ENCODE measurements at places on chromosomes 4 and X.

- no peak for DNase-seq
These were observed 2412.8 kb downstream of the ARAP2 start for GRCh38 chr4:33831442-33832066.

GRCh38 chrX:74231625-74232024, 72.4 kb upstream of the ZCCHC13 start:
- no peak for DNase-seq

DNA sequence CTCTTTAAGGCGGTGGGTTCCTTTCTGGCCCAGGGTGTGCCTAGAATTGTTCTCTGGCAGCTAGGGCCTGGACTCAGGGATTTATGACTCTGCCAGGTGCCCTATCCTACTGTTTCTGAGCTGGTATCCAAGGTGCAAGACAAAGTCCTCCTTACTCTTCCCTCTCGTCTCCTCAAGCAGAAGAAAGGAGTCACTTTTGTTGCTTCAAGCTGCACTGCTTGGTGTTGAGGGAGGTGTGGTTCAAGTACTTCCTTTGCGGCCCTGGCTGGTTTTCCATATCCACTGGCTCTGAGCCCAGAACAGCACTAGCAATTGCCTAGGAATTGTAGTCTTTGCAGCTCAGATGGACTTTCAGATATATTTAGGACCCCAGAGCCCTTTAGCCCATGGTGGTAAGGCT, 39.3 kb downstream of the RTL3 start:
- no peak for DNase-seq

GRCh38 chr4:189940178-189941004, at the start of gene FRG1:
Gene FRG1 (plus strand): TSS chr4:189940872. CDS start chr4:189941010, 138 bp downstream.
- peak; percentile 96 for DNase-seq

- no peak for DNase-seq
These were observed 3.6 kb downstream of the NEIL3 start for GRCh38 chr4:177313263-177313662.

- no peak for DNase-seq
These were observed 121.1 kb upstream of the ATP6AP2 start for GRCh38 chrX:40459571-40460158.

DNA sequence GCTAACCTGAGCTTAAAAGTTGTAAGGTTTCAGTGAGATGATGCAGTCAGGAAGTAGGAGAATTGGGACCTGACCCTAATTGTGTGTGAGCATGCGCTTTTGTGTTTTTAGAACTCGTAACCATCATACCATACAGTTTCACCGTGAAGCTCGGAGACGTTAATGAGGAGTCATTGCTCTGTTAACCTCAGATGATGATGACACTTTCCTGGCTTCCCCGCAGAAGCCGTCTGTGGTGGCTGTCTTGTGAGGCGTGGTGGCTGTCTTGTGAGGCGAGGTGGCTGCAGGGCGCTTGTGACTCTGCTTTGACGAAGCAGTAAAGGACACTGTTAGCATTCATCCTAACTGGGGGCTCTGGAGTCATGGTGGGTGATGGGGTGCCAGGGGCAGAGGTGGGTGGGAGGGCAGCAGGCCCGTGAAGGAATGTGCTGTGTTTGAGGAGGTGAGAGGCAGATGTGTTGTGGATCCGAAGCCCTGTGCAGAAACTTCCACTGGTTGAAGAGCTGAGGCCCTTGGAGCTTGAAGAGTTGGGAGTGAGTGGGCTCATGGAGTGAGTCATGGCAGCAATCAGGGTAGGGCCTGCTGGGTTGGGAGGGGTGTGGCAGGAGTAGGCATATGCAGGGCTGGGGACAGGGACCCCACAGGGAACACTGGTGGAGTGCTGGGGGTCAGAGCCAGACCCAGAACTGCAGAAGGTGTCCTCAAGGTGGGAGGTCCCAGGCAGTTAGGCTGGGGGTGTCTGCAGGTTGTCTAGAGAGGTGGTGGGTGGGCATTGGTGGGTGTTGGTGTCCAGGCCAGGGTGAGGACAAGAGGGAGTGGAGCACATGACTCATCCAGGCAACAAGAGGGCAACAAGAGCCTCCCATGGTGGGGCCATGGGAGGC, 57.4 kb downstream of the NSD2 start:
- no peak for DNase-seq

DNA sequence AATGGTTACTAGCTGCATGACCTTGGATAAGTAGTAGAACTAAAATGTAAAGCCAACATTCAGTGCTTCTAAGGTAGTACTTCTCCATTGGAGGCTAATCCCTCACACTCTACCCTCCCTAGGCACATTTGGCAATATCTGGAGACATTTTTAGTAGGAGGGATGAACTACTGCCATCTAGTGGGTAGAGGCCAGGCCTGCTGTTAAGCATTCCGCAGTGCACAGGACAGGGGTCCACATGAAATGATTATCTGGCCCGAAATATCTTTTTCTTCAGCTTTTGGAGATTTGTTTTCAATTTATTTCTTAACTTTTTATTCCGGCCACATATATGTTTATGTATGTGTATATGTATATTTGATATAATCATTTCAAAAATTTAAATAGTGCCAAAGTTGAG, 36.0 kb upstream of the SPANXC start:
- DNase-seq: no peak

GRCh38 chr4:140296335-140297220, 76.9 kb upstream of the SCOC start:
- DNase-seq: no peak

DNA sequence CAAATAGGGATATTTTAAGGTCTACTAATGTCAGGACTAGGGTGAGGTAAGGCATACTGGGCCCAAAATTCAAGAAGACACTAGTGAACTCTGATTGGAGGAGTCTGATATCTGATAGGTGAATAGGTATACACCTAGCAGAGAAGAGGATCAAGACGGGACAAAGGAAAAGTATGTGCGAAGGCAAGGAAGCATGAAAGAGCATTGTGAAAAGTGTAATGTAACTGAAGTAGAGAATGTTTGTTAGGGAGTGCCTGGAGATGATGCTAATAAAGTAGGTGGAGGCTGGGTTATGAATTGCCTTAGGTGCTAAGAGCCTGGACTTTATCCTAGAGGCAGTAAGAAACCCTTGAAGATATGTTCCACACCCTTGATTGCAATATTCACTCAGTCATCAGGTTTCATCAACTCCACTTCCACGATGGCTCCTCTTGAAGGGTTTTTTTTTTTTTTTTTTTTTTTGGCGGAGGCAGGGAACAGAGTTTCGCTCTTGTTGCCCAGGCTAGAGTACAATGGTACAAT, 49.9 kb upstream of the XIAP start:
- no peak for DNase-seq

- no peak for DNase-seq
These were observed 31.6 kb upstream of the NAP1L5 start for GRCh38 chr4:88729146-88729760.

DNA sequence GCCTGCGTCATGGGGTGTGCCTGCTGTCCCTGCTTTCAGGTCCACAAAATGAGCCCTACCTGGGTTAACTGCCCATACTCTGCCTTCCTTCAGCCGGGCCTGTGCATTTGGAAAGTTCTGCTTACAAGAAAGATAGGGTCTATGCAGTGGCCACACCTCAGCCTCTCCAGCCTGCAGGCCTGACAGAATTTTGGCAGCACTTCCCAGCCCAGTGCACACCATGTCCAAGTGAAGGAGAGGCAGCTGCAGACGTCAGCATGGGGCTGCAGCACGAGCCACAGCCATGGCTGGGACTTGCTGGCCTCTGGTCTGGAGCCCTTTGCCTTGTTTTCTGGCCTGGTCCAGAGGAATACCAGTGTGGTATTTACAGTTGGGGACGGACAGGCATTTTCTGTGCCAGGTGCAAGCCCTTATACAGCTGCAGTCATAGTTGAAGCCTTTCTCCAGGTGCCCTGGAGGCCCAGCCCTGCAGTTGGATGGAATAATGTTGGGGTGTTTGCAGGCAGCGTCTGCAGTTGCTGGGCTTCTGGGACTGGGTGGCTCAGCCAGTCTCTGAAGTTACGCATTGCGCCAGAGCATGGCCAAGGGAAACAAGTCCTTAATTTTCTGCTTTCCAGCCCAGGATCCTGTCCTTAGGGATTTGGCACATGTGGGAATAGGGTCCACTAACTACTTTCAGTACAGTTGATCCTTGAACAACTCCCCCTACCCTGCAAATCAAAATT, 26.2 kb downstream of the JADE1 start:
- no peak for DNase-seq

DNA sequence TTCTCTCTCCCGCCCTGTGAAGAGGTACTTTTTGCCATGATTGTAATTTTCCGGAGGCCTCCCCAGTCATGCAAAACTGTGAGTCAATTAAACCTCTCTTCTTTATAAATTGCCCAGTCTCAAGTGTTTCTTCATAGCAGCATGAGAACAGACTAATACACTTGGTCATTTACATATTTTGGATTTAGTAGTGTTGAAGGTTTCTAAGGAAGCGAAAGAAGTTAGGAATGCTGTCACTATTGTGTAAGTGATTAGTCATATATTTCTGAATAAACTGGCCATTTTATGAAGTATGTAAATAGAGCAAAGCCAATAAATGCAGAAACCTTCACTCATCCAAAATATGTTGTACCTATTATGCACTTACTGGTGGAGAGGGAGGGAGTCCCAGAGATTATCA, 34.4 kb upstream of the GK2 start:
- no peak for DNase-seq

GRCh38 chrX:108584617-108585211, 145.1 kb downstream of the COL4A5 start:
- no peak for DNase-seq

DNA sequence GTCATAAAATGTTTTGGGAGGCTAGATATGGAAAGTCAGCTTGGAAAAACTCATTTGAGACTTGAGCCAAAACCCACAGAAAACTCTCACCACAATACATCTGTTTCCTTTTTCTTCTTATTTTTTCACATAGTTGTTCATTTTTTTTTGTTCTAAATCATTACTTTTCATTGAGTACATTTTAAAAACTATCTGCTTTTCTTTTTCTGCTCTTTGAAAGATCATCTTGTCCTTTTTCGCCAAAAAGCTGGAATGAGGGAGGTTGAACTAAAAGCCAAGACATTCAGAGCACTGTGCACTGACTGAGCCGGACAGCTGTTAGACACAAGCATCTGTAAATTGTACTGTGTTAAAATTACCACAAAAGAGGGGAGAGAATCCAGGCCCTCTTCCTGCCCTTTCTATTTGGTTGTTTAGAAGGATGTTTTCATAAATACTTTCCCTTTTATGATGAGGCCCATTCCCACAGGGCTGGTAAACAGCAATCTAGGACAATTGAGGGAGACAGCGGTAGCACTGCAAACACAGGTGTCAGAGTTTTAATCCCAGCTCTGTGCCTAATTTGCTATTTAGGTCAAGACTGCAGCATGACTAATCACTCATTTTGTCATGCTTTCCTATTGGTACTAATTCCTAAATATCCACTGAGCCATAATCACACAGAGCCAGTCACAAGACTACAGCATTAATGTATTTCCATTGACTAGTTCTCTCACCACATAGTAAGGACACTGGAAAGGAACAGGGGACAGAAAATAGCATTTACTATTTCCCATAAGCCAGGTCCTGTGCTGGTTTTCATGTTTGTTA, 7.3 kb upstream of the RNF150 start:
- no peak for DNase-seq

DNA sequence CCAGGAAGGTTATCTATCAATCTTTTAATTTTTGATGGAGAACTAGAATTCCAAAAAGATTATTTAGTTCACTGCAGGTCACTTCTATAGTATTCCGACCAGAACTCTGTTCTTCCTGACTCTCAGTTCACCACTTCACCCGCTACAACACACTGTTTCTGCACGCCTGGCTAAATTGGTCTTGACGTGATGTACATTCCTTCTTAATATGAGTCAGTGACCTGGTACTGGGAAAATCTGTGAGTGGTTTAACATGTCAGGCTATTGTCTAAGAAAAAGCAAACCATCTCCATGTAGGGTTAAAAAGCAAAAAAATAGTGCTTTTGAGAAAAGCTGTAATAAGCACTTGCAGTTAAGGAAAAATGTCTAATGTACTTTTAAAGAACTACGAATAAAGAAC, 120.4 kb downstream of the NDST3 start:
- DNase-seq: no peak

DNA sequence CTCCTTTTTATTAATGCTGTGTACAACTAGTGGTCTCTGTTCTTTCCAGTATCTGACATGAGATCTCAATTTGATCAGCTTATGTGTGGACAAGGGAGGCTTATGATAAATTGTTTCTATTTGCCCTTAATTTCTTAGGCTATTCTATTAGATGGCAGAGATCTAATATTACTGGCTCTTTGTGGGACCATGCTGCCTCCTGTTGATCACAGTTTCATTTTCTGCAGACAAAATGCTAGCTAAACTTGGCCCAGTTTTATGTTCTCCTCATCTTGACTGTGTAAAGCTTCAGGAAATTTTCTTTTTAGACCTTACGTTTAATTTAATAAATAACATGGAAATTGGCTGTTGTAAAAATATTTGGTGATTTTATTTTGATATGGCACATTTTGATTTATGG, 627.1 kb upstream of the AADAT start:
- DNase-seq: no peak

DNA sequence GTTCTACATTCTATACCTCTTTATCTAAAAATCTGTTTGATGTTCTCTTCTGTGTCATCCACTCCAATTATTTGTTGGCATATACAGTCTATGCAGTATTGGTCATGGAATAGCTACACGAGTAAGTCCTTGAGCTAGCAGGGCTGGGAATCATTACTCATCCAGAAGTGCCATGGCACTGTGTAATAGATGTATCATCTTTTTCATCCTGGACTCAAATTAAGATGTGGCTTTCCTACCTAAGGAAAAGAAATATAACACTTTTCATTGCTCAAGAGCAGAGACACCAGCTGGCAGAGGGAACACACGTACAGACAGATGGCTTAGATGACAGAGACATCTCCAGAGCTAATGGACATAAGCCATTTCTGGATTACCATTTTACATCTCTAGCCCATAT, 159.8 kb downstream of the FAM13A start:
- DNase-seq: no peak

GRCh38 chr4:55087009-55087912, 38.1 kb downstream of the KDR start:
- no peak for DNase-seq

- no peak for DNase-seq
These were observed 80.5 kb upstream of the AMELX start for GRCh38 chrX:11212741-11213140.

GRCh38 chr4:109718759-109719158, 11.1 kb downstream of the PLA2G12A start:
- DNase-seq: no peak

- no peak for DNase-seq
These were observed 608.1 kb upstream of the AADAT start for GRCh38 chr4:170697845-170698244.

DNA sequence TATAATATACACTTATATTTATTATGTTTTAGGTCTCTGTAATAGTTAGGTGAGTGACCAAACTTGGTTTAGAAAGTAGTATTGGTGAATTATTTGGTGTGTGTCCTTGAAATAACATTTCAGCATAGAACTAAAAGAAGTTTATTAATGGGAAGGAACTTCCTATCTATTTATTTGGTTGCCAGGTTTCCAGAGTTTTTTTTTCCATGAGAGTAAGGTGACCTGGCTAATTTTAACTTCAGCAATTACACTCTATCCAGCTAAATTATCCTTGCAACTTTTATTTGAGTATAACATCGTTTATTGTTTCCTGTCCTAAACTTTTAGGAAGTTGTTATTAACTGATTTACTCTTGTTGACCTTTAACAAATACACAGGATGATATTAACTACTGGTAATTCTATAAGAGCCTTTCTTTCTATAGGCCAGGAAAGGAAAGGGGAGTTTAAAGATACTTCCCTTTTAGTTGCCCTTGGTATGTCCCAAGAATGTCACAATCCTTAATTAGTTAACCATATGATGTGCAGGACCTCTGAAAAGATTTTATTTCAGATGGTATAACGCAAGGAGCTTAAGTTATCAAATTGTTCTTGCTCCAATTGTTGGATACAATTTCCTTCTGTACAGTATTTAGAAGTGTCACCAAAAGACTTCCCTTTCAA, 18.9 kb downstream of the PRDM8 start:
- no peak for DNase-seq
